ENCODE measurements at places on chromosomes 13 and 19.
A peak's percentile ranks its signal among the peaks of the same experiment; 100 is the strongest.

GRCh38 chr19:55599468-55599841 lies at the start of gene FIZ1:
Gene FIZ1, minus strand, starts transcription at chr19:55599517. Its CDS starts 1,652 bp downstream, at chr19:55597865.
- DNase-seq: peak; percentile 84

GRCh38 chr13:109211616-109212015 lies 574.8 kb downstream of the IRS2 start:
- no peak for DNase-seq

GRCh38 chr13:80083853-80084676 lies 256.9 kb downstream of the SPRY2 start:
- no peak for DNase-seq

DNA sequence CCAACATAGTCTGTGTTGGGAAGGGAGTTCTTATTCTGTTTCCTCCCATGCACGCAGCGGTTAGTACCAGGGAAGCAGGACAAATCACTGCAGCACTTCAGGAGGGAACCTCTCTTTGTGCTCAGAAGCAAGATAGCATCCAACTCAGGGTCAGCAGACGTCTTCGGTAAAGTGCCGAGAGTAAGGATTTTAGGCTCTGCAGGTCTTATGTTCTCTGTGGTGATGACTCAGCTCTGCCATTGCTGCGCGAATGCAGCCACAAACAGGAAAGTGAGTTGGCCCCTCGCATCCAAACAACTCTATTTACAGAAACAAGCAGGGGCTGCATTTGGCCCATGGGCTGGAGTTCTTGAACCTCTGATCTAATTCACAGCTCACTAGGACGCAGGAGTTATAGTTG lies 122.1 kb upstream of the SPATA13 start:
- no peak for DNase-seq

DNA sequence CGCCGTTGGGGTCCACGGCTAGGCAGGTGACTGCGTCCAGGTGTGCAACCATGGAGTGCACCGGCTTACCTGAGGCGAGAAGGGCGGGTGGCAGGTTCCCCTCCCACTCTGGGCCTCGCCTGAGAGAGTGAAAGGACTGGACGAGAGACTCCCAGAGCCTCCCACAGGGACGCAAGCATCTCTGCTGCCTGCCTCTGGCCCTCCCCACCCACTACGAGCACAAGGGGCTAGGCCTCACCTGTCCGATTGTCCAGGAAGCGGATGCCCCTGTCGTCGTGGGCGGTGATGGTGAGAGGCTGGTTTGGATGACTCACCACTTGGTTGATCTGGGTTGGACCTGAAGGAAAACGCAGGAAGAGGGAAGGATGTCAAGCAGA lies 5.1 kb upstream of the PRKD2 start:
- no peak for DNase-seq

GRCh38 chr13:73704587-73704986 lies 429.6 kb downstream of the KLF12 start:
- no peak for DNase-seq

DNA sequence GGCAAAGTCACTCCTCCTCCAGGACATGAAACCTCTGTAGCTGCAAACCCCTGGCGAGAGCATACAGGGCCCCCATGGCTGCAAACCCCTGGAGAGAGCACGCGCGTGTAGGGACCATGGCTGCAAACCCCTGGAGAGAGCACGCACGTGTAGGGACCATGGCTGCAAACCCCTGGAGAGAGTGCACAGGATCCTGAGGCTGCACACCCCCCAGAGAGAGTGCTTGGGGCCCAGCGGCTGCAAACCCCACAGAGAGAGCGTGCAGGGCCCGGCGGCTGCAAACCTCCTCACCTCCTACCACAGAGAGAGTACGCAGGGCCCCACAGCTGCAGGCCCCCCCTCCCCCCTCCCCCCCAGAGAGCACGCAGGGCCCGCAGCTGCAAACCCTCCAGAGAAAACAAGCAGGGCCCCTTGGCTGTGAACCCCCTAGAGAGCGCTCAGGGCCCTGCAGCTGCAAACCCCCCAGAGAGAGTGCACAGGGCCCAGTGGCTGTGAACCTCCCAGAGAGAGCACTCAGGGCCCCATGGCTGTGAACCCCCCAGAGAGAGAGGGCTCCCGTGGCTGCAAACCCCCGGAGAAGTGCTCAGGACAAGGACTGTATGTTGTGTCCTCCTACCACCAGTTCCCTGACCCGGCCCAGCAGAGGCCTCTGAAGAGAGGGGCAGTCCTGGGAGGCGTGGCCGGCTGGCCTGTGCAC lies 7.3 kb downstream of the ADPRHL1 start:
- no peak for DNase-seq

- DNase-seq: no peak
Observed at GRCh38 chr13:39888865-39889810, 233.7 kb downstream of the COG6 start.

DNA sequence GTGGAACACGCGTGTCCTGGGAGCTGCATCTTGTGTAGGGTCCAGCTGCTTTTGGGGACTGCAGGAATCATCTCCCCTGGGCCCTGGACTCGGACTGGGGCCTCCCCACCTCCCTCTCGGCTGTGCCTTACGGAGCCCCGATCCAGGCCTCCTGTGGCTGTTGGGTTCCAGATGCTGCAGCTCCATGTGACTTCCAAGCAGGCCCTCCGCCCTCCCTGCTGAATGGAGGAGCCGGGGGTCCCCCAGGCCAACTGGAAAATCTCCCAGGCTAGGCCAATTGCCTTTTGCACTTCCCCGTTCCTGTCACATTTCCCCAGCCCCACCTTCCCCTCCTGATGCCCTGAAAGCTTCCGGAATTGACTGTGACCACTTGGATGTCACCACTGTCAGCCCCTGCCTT lies 6.2 kb upstream of the PGLS start:
- DNase-seq: no peak

GRCh38 chr13:34103854-34104253 lies 285.9 kb downstream of the RFC3 start:
- DNase-seq: no peak

DNA sequence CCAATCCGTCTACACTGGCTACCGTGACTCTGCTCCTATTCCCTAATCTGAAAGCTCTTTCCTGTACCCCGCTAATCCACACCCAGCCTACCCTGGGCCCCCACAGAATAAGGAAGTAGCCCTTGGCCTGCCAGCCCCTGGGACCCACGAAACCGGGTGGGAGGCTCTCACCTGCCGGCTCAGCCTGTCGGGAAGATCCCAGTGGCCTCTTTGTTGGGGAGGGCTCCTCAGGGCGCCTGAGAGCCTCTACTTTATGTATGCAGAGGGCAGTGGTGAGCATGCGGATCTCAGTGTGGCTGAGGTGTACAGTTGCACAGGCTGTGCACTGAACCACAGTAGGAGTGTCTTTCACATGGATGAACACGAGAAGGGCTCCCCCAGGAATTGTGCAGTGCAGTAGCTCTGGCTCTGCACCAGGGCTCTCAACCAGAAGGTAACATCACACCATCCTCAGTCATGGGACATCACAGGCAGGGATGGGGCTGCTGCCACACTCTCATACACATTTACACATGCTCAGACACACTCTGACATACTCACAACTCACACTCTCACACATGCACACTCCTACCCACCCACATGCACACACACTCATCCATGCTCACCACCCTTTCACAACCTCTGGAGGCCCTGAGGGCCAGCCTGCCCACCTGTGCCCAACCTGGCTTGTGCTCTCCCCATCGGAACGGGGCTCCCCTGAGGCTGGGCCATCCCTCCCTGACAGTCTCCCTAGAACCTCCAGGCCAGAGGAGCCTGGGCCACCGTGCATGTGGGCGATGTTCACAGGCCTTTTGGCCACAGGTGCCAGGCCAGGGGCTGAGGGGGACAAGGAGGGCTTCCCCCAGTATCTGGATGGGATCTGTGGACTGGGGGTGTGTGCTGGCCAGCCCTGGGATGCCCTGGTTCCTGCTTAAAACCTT lies 135.0 kb downstream of the URI1 start:
- no peak for DNase-seq

- no peak for DNase-seq
Observed at GRCh38 chr19:43768273-43769050, 12.3 kb downstream of the KCNN4 start.

- no peak for DNase-seq
Observed at GRCh38 chr19:53612762-53613526, 18.9 kb upstream of the DPRX start.

DNA sequence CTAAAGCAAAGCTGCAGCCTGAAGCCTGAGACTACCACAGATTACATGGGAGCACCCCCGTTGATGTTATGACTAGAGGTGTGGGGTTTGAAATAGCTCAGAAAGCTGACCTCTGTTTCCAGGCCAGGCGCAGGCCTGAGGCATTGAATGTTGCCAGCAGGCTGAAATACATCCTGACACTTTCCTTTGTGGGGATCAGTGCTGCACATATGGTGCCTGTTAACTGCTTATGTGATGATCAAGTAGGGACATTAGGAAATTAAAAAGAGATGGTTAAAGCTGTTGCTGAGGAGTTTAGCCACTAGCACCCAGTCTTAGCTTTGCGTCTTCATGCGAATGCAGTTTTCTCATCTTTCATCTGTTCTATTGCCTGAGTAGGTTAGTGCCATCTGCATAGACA lies 83.2 kb downstream of the CCNA1 start:
- DNase-seq: no peak

DNA sequence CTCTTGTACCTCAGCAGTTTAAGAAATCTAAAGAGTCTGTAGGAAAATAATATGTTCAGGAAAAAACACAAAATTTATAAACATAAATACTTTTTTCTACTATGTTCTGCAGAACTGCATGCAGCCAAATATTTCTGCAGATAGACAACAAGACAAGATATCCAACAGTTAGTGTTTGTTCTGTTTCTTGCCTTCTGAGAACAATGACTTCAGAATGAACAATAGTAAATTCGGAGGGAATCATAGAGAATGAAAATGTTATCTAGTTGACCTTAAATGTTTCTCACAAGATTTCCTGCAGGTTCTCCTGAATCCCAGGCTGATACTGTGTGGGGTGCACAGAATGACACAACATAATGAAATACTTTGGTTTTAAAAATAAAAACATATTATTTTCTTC lies 180.4 kb downstream of the PCDH9 start:
- DNase-seq: no peak

DNA sequence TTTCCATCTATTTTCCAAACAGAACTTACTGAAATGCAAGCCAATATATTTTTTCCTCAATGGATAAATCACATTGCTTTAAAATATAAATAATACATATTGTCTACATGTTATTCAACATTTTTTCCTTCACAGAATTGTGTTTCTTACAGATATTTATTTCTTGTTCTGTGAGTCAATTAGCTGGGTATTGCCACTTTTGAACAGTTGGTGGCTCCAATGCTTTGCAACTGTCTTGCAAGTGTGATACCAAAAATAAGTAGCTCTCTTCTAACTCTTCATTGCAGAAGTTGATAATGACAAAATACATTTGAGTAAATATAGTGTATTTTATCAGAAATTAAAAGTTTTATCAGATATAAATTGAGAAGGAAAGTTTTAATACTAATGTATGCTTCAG lies 17.1 kb upstream of the GPC5 start:
- DNase-seq: no peak

- no peak for DNase-seq
Observed at GRCh38 chr13:75372517-75372916, 109.5 kb downstream of the TBC1D4 start.

- DNase-seq: no peak
Observed at GRCh38 chr19:43425567-43426392, 11.1 kb downstream of the TEX101 start.

DNA sequence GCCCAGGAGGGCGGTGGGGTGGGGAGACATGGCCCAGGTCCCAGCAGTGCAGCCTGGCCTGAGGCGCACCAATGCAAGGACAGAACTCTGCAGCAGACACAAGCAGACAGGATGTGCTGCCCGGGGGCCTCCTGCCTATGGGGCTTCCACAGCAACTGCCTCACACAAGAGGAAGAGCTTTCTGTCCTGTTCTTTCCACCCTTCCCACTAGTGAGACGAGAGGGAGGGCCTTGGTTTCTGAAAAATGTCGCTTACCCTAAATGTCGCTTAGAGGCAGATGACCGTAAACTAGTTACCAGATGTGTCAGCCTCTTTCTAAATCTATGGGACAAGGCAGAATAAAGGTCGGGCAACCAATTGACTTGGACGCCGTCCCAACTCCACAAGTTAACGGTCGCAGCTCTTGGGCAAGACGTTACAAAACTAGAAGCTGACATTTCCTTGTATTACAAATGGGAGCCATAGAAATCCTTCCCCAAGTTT lies at the start of gene LAIR1:
TSS of gene LAIR1 (minus strand) at position 157 of the 483 bp plus-strand sequence. CDS start at position 30, 127 bp downstream.
- no peak for DNase-seq
